ENCODE measurements at places on chromosomes 7 and 10.

DNA sequence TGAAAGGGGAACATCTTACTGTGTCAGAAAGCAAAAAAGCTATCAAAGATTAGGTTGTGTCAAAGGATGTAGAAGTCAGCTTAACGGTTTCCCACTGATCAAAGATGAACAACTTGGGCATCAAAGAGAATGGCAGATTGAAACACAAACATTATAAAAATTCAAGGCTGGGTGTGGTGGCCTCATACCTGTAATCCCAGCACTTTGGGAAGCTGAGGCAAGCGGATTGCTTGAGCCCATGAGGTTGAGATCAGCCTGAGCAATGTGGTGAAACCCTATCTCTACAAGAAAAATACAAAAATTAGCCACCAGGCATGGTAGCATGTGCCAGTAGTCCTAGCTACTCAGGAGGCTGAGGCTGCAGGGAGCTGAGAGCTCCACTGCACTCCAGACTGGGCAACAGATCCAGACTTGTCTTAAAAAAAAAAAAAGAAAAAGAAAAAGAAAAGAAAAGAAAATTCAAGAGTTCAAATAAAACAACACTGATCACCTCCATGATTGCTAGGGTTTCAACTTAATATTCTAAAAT is 34.5 kb downstream of the RTKN2 start:
- DNase-seq = no peak

GRCh38 chr7:7921830-7922229 is 46.8 kb upstream of the GLCCI1 start:
- DNase-seq = no peak

GRCh38 chr7:134120405-134120804 is 6.7 kb upstream of the LRGUK start:
- no peak for DNase-seq

DNA sequence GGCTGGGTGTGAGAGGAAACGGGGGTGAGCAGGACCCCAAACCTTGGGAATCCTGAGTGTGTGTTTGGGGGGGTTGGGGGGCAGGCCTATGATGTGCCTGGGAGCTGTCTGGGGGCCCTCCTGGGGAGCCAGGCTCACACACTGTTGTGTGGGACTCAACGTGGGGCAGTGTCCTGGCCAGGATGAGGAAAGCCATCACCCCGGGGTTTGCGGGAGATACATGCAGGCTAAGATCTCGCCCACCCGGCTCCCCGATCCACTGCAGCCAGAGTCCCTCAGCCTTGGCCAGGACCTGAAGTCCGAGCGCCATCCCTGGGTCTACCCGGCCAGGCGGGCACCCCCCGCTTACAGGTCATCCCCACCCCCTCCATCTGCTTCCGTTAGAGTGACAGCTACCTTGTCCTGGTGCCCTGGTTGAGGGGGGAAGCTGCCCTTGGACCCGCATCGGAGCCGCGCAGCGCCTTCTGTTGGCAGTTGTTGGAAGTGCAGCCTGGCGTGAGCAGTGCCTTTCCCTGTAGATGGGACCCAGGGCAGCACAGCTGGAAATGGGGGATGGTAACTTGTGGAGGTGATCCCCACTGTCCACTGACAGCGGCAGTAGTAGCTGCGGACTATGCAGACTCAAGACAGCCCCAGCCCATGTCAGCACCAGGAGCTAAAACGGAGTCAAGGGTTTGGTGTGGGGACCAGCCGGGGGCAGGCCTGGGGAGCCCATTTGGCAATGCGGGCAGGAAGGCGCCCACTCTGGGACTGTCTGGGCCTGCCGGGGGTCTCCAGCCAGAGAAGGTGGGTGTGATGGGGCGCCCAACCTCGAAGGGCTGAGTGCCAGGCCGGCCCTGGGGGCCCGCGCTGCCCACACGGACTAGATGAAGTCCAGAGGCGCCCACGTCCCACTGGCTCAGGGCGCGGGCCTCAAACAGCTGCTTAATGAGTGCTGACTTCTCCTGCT is 885.6 kb upstream of the ZNF722 start:
- DNase-seq = no peak

- no peak for DNase-seq
These were observed 6.5 kb downstream of the BAG3 start for GRCh38 chr10:119657725-119658124.
